ENCODE measurements at places on chromosomes 7 and 10. TPM values are rescaled to one million over a fixed set of nuclear protein-coding genes. Genes with fewer than 3 reads are reported as not detected.
A peak's percentile ranks its signal among the peaks of the same experiment; 100 is the strongest.

GRCh38 chr7:44057181-44057848 is 8.1 kb downstream of the PGAM2 start:
- no peak for DNase-seq

DNA sequence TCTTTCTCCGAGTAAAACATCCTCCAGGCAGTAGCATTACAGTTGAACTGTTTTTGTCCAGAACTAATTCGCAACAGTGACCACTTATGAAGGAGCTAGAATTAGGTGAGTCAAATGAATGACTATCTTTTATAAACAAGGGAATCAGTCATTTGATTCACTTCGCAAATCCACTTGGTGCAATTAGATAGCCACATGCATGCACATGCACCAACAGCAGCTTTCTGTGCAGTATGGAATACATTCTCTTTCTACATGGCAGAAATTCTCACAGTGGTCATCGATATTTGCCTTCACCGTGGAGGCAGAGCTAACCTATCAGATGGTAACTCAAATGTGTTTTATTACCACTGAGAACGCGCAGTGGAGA is 118.8 kb downstream of the CDK6 start:
- DNase-seq, result no peak

DNA sequence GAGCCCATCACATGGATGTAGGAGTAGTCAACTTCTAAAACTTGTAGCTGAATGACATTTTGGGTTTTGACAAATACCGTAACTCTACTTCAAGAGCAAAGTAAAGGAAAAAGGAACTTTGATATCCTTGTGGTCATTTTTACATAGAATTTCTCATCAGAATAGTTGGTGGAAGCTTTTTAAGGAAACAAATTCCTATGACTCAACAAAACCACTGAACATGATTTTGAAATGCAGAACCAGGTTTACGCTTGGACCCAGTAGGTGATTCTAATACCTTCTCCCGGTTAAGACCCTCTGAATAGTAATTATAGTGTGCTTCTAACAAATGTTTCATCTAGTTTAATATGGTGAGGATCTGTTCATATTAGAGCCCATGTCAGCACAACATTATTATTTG is 307.8 kb downstream of the GPR37 start:
- no peak for DNase-seq

GRCh38 chr7:140649556-140650205 is 9.1 kb upstream of the DENND2A start:
- DNase-seq, result no peak

- no peak for DNase-seq
These were observed 81.9 kb downstream of the PTPRN2 start for GRCh38 chr7:158505683-158506082.

DNA sequence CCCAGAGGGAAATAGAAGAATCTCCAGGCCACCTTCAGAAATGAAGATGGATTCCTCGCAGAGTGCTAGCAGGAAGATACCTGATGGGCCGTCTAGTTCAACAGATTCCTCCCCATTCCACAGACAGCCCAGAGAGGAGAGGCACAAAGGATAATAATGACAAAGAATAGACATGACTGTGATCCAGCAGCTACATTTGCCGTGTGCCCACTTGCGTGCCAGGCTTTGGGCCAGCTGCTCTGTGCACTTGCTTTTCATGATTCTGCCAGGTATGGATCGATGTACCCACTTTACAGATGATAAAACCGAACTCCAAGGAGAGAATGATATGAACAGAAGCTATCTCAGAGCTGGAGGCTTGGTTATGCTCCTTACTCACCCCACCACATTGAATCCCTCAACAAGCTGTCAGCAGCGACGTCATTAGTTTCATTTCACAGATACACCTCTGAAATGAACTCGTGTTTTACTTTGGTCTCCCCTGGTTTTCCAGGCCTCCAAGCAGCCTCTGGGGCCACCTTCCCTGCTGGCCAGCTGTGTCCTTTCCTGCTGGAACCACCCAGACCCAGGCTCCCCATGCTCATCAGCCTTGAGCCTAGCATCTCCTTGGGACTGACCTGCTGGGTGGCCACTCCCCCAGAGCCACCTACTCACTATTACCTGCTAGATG is 11.9 kb upstream of the WDFY4 start:
- no peak for DNase-seq

- DNase-seq, result peak; percentile 41
These were observed 1.3 kb downstream of the CNNM2 start for GRCh38 chr10:102919246-102919959.

GRCh38 chr7:129009437-129009836 is 45.5 kb downstream of the TNPO3 start:
- DNase-seq, result no peak

- DNase-seq, result no peak
These were observed 660 bp downstream of the CALHM1 start for GRCh38 chr10:103457896-103458583.

GRCh38 chr7:18499407-18500177 is 4.0 kb downstream of the HDAC9 start:
- no peak for DNase-seq

HYAL4 gene
- total RNA-seq, result not detected

CYP17A1 gene
- not detected for total RNA-seq

EGR2 gene
- total RNA-seq, result 3.0 TPM
